ENCODE measurements at places on chromosomes 5 and 9. TPM values are rescaled to one million over a fixed set of nuclear protein-coding genes. Genes with fewer than 3 reads are reported as not detected.

The ZNG1F gene
- total RNA-seq = 11.4 TPM

The CAVIN4 gene
- 0.23 TPM for total RNA-seq

The AK8 gene
- total RNA-seq = not detected

The PKD2L2 gene
- total RNA-seq = not detected

The EQTN gene
- not detected for total RNA-seq

The TAF11L5 gene
- total RNA-seq = not detected

DNA sequence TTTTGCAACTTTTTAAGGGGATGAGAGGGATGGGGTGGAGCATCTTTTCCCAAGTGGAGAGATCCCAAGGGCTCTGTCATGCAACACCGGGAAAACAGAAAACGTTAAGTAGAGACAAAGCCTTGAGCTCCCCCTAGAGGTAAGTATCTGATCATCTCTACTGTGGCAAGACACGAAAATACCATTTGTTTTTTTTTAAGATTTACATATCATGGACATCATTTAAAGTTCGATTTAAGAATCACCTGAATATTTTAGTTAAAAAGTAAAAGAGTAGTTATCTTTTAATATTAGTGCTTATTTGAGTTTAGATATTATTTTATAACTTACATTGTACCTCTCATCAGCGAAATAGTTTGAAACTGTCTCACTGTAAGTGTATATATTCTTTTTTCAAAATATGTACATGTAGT lies 200.4 kb downstream of the LRRC70 start:
- H3K4me3 ChIP-seq = no peak overlapping the region
- no peaks in the 10 kb centered on the region for H3K36me3 ChIP-seq
- no peak for DNase-seq
- H3K4me1 ChIP-seq = peaks cover 4% of the 10 kb centered on the region
- no peaks in the 10 kb centered on the region for H3K27me3 ChIP-seq

DNA sequence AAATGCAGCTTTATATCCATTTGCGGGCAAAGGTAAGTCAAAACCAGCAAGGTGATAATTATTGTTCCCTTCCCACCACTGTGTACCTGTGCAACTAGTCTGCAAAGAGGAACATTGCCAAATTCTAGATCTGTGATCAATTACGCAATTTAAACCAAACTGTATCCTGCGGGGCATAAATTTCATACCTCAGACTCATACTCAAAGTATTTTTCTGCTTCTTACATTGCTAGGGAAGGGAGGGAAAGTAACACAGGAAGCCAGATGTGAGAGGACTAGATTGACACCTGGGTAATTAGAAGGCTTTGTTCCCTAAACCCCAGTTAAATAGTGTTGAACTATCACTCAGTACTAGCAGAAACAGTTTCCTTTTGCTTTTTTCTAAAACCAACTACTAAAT lies 240.2 kb upstream of the ZNF608 start:
- no peaks in the 10 kb centered on the region for H3K4me1 ChIP-seq
- H3K27me3 ChIP-seq = no peaks in the 10 kb centered on the region
- H3K4me3 ChIP-seq = no peak overlapping the region
- H3K36me3 ChIP-seq = no peaks in the 10 kb centered on the region

DNA sequence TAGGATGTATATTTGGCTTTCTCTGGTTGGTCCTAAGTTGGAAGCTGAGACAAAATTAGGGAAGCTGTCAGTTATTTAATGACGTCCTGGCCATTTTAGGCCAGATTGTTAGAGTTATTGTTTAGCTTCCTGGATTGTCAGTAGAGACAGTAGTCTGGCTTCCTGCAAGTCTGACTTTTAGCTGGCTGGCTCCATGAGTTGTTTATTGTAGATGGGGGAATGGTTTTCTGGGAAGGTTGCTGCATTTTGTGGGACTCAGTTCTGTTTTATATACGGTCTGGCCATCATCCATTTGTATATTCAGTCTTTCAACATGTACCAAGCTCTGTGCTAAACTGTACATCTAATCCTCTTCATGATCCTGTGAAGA lies 68.3 kb downstream of the SGCD start:
- H3K36me3 ChIP-seq = no peaks in the 10 kb centered on the region
- H3K27me3 ChIP-seq = no peaks in the 10 kb centered on the region
- no peak for DNase-seq
- no peak overlapping the region for H3K27ac ChIP-seq

GRCh38 chr5:32258424-32258823 lies 54.3 kb downstream of the MTMR12 start:
- H3K36me3 ChIP-seq = peaks cover 47% of the 10 kb centered on the region
- no peaks in the 10 kb centered on the region for H3K27me3 ChIP-seq
- no peak overlapping the region for H3K4me3 ChIP-seq
- no peak overlapping the region for H3K27ac ChIP-seq
- no peak for DNase-seq

- H3K4me3 ChIP-seq = peak overlapping the region; percentile 100
- no peak for DNase-seq
- peak overlapping the region; percentile 100 for H3K27ac ChIP-seq
- peaks cover 6% of the 10 kb centered on the region for H3K27me3 ChIP-seq
Measured at GRCh38 chr5:132865668-132866341, 464 bp downstream of the GDF9 start.

DNA sequence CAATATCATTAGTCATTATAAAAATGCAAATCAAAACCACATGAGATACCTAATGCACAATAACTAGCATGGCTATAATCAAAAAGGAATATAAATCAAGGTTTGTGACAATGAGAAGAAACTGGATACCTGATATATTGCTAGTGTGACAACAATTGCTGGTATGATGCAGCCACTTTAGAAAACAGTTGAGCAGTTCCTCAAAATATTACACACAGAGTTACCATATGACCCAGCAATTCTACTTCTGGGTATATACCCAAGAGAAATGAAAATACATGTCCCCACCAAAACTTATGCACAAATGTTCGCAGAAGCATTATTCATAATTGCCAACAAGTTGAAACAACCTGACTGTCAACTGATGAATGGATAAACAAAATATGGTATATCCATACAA lies 339.7 kb upstream of the POU5F2 start:
- no peak for DNase-seq
- H3K4me1 ChIP-seq = peaks cover 2% of the 10 kb centered on the region
- H3K27me3 ChIP-seq = no peaks in the 10 kb centered on the region
- no peak overlapping the region for H3K4me3 ChIP-seq
- no peak overlapping the region for H3K27ac ChIP-seq

GRCh38 chr5:138832218-138832617 lies 42.9 kb downstream of the LRRTM2 start:
- no peak for DNase-seq
- H3K4me3 ChIP-seq = no peak overlapping the region
- no peak overlapping the region for H3K27ac ChIP-seq
- H3K27me3 ChIP-seq = peaks cover 24% of the 10 kb centered on the region
- H3K4me1 ChIP-seq = peaks cover 2% of the 10 kb centered on the region

- no peaks in the 10 kb centered on the region for H3K36me3 ChIP-seq
- H3K4me1 ChIP-seq = no peaks in the 10 kb centered on the region
- no peak for DNase-seq
- H3K27ac ChIP-seq = no peak overlapping the region
Measured at GRCh38 chr9:74414325-74414724, 82.8 kb upstream of the RORB start.

DNA sequence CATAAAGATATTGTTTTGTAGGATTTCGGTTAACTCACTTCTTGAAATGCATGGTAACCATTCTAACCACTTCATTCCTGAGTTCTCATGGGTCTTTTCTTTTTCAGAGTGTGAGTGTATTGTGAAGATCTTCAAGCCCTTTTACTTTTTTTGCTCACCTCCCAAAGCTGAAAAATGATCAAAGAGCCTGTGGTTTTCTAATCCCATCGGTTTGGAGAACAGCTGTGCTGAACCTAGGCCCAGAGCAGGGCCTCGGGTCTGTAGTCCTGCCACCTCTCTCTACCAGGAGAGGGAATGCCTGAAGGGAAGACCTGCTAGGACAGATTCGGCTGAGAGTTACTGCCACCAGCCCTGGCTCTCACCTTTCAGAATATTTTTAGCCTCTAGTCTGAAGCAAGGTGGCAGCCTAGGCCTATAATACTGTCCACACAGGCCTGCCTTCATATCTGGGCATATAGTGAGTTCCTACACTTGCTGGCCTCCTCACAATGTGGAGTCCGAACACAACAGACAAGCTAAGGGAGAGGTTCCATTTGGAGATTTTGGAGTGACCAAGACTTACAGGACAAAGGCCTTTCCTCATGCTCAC lies 13.8 kb downstream of the RGMB start:
- no peak overlapping the region for H3K4me3 ChIP-seq
- no peak for DNase-seq
- H3K36me3 ChIP-seq = peaks cover 2% of the 10 kb centered on the region
- no peaks in the 10 kb centered on the region for H3K27me3 ChIP-seq
- H3K4me1 ChIP-seq = no peaks in the 10 kb centered on the region
- no peak overlapping the region for H3K27ac ChIP-seq

- H3K4me1 ChIP-seq = no peaks in the 10 kb centered on the region
- no peak for DNase-seq
- H3K27ac ChIP-seq = no peak overlapping the region
- no peaks in the 10 kb centered on the region for H3K27me3 ChIP-seq
- H3K4me3 ChIP-seq = no peak overlapping the region
Measured at GRCh38 chr9:75333624-75334023, 245.3 kb downstream of the OSTF1 start.

GRCh38 chr9:12329623-12329985 lies 363.6 kb upstream of the TYRP1 start:
- DNase-seq = no peak
- H3K27me3 ChIP-seq = no peaks in the 10 kb centered on the region
- H3K27ac ChIP-seq = no peak overlapping the region
- no peaks in the 10 kb centered on the region for H3K4me1 ChIP-seq
- no peaks in the 10 kb centered on the region for H3K36me3 ChIP-seq

- no peak for DNase-seq
- H3K4me1 ChIP-seq = peaks cover 7% of the 10 kb centered on the region
- no peak overlapping the region for H3K27ac ChIP-seq
- peaks cover 4% of the 10 kb centered on the region for H3K36me3 ChIP-seq
- H3K4me3 ChIP-seq = no peak overlapping the region
- H3K27me3 ChIP-seq = no peaks in the 10 kb centered on the region
Measured at GRCh38 chr5:67317603-67318002, 121.0 kb upstream of the CD180 start.

DNA sequence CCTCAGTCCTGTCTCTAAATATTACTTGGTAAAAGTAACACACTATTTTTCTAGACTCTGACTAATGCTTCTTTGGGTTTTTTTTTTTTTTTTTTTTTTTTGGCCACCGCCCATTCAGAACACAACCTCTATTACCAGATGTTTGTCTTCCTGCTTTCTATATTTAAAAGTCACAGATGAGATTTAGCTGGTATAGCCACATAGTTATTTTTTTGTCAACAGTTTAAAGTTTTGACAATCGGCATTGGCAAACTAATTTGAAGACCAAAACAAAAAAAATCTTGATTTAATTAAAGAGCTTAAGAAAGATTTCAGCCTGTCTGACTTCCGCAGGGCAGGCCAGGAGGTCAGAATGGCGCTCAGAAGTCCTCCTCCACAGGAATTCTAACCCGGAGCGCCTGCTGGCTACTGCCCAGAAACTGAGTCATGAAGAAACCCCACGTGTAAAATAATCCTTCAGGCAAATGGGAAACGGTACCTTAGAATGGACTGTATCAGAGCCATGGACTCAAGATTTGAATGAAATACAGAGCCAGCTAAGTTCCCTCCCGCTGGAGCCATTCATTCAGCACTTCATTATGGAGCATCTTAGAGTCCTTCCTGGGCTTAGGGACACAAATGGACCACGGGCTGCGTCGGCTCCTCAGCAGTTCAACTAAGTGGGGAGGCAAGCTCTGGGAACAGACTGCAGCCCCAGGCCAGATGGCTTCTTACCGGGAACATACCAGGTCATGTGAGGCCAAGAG lies 55.6 kb downstream of the PTPDC1 start:
- H3K36me3 ChIP-seq = no peaks in the 10 kb centered on the region
- peaks cover 5% of the 10 kb centered on the region for H3K4me1 ChIP-seq
- no peak for DNase-seq
- no peak overlapping the region for H3K4me3 ChIP-seq

GRCh38 chr5:73312872-73313510 lies 135.6 kb downstream of the FOXD1 start:
- H3K27me3 ChIP-seq = peaks cover 68% of the 10 kb centered on the region
- H3K27ac ChIP-seq = no peak overlapping the region
- H3K36me3 ChIP-seq = no peaks in the 10 kb centered on the region
- H3K4me3 ChIP-seq = no peak overlapping the region
- no peaks in the 10 kb centered on the region for H3K4me1 ChIP-seq
- DNase-seq = no peak

- H3K4me3 ChIP-seq = peak overlapping the region; percentile 37
- DNase-seq = no peak
- H3K4me1 ChIP-seq = peaks cover 28% of the 10 kb centered on the region
- H3K36me3 ChIP-seq = peaks cover 2% of the 10 kb centered on the region
- H3K27ac ChIP-seq = no peak overlapping the region
Measured at GRCh38 chr9:105416840-105417239, 31.0 kb upstream of the FSD1L start.

GRCh38 chr5:109573766-109574165 lies 116.0 kb upstream of the MAN2A1 start:
- no peaks in the 10 kb centered on the region for H3K4me1 ChIP-seq
- no peak for DNase-seq
- no peaks in the 10 kb centered on the region for H3K36me3 ChIP-seq

GRCh38 chr9:121169094-121169601 lies 32.5 kb downstream of the RAB14 start:
- peaks cover 63% of the 10 kb centered on the region for H3K36me3 ChIP-seq
- H3K4me1 ChIP-seq = peaks cover 12% of the 10 kb centered on the region
- H3K27me3 ChIP-seq = no peaks in the 10 kb centered on the region
- H3K27ac ChIP-seq = peak overlapping the region; percentile 60
- no peak for DNase-seq
- no peak overlapping the region for H3K4me3 ChIP-seq
